ENCODE measurements at places on chromosomes 7 and 10. TPM values are rescaled to one million over a fixed set of nuclear protein-coding genes. Genes with fewer than 3 reads are reported as not detected.

Gene PRRT4
- total RNA-seq = 0.70 TPM

Gene ITIH2
- total RNA-seq = not detected

Gene CUBN
- total RNA-seq = 0.65 TPM

Gene PDZD8
- total RNA-seq = 16.3 TPM

Gene NEUROG3
- total RNA-seq = 0.39 TPM

Gene TAC1
- 3.0 TPM for total RNA-seq

Gene SLC29A4
- total RNA-seq = 1.3 TPM

- H3K4me3 ChIP-seq = peak overlapping the region; percentile 72
- no peak overlapping the region for H3K27ac ChIP-seq
- DNase-seq = peak; percentile 24
- H3K4me1 ChIP-seq = peaks cover 35% of the 10 kb centered on the region
These were observed 352.6 kb upstream of the GALNT17 start for GRCh38 chr7:70779321-70779720.

- H3K4me1 ChIP-seq = no peaks in the 10 kb centered on the region
- no peaks in the 10 kb centered on the region for H3K36me3 ChIP-seq
- H3K4me3 ChIP-seq = no peak overlapping the region
These were observed 94.1 kb downstream of the GRM8 start for GRCh38 chr7:127158659-127159058.

- H3K27me3 ChIP-seq = no peaks in the 10 kb centered on the region
- no peak overlapping the region for H3K27ac ChIP-seq
These were observed 28.5 kb downstream of the FRMPD2 start for GRCh38 chr10:48245977-48246376.

- no peak overlapping the region for H3K4me3 ChIP-seq
- DNase-seq = no peak
- no peak overlapping the region for H3K27ac ChIP-seq
- no peaks in the 10 kb centered on the region for H3K27me3 ChIP-seq
- H3K36me3 ChIP-seq = peaks cover 19% of the 10 kb centered on the region
- peaks cover 74% of the 10 kb centered on the region for H3K4me1 ChIP-seq
These were observed 8.0 kb downstream of the CDK13 start for GRCh38 chr7:39958038-39958437.

DNA sequence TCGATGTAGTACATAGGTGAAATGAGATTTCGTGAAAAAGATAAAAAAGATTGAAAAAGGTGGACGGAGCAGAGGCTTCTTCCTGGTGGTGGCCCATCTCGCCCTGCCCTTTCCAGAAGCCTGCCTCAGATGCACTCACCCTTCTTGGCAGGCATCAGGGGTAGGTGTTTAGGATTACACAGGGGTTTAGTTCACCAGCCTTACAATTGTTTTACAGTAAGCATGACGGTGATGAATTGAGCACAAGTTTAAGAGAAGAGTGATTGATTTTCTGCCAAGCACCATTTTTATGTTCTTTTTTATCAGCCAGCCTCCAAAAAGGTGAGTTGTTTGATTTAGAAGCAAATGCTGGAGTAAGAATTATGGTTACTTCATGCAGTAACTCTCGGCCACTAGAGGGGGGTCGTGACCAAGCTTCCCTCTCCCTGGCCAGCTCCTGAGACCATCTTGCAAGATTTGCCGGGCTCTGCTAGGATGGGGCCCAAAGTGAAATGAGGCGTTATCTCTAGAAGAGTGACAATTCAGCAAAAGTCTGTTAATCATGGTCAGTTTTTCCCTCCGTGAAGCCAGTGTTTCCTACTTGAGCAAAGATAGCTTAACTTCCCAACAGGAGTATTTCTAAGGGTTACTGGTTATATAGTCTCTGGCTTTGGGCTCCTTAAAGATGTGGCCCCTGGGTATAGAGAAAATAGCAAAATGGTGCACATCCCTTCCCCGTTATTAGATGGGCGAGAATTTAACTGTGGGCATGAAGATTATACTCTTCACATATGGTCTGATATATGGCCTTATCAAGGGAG, 228.8 kb downstream of the BMPER start:
- H3K4me3 ChIP-seq = no peak overlapping the region
- peak; percentile 19 for DNase-seq
- no peaks in the 10 kb centered on the region for H3K27me3 ChIP-seq
- no peaks in the 10 kb centered on the region for H3K4me1 ChIP-seq

GRCh38 chr7:881441-882234, 5.3 kb downstream of the GET4 start:
- no peaks in the 10 kb centered on the region for H3K27me3 ChIP-seq
- H3K4me3 ChIP-seq = no peak overlapping the region
- peaks cover 22% of the 10 kb centered on the region for H3K4me1 ChIP-seq
- no peak overlapping the region for H3K27ac ChIP-seq
- no peak for DNase-seq

DNA sequence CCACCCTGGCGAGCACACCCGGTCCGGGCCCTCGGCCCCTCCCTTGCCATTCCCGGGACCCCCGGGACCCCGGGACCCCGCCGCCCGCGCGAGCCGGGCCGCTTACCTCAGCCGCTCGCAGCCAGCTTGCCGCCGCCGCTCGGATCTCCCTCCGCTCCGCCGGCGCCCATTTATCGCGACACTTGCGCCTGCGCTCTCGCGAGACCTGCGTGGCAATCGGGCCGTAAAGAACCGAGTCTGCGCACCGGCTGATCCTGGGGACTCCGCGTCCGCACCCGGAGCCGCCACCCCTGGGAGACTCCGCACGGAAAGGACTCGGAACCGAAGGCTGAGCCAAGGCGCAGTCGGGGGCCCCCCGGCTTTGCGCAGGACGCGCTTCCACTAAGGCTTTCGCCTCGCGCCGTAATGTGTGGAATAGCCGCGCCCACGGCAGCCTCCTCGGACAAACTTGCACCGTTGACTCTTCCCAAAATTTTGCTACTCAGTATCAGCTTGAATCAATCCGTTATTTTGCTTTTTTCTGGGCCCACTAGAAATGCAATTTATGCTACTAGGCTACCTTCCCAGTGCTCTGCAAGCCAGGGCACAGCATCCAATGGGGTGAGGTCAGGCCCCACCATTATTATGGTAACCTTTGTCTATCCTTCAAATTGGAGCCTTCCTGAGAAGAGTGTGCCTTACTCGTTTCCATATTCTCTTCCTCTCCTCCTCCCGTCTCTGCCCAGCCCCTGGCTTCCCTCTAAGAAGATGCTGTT, at the start of gene MAD1L1:
MAD1L1 (minus strand) TSS at position 180 of the 755 bp plus-strand sequence. CDS start 2,812 bp downstream, outside the sequence.
- no peaks in the 10 kb centered on the region for H3K27me3 ChIP-seq
- peak within 1 kb of the TSS; percentile 88 for H3K4me3 ChIP-seq
- peaks cover 16% of the 10 kb centered on the region for H3K4me1 ChIP-seq
- H3K27ac ChIP-seq = peak within 1 kb of the TSS; percentile 61

DNA sequence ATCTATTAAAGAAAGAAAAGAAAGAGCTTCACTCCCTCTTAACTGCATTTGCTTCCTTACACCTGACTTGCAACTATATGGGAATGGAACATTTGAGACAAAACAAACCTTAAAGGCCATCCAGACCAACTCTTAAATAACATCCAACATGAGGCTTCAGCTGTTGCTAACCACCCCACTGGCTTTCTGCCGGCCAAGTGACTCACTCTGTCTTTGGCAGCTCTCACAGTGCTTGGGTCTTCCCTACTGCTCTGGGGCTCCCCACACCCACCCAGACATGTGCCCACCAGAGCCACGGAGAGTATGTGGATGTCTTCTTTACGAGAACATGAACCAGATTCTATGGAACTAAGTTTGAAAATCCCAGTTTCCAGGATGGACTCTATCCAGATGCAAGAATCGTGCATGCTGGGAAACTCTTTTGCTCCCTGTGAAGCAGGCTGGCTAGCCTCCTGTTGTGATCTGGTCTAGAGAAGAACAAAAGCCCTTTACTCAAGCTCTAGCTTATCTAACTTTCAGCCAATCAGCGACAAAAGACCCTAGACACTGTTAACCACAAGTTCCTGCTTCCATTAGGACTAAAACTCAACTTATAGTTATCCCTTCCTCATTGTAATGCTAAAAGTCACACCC, 245.7 kb downstream of the TCERG1L start:
- no peak for DNase-seq
- no peak overlapping the region for H3K27ac ChIP-seq
- no peaks in the 10 kb centered on the region for H3K36me3 ChIP-seq
- H3K4me3 ChIP-seq = no peak overlapping the region

DNA sequence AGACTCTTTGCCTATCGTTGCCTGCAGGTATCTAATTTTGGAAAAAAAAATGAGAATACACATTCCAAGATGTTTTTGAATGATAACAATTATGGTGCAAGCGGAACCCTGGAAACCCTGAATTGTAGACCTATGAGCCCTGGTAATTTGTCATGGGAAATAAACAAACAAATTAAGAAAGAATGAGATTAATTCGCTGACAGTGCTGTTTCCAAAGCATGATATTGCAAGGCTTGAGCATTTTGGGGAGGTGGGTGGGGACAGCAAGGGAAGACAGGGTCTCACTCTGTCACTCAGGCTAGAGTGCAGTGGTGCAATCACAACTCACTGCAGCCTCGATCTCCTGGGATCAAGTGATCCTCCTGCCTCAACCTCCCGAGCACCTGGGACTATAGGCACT, 900.3 kb downstream of the IPMK start:
- no peaks in the 10 kb centered on the region for H3K36me3 ChIP-seq
- no peaks in the 10 kb centered on the region for H3K4me1 ChIP-seq
- H3K27me3 ChIP-seq = no peaks in the 10 kb centered on the region
- no peak for DNase-seq

- H3K27me3 ChIP-seq = peaks cover 6% of the 10 kb centered on the region
- no peaks in the 10 kb centered on the region for H3K36me3 ChIP-seq
- DNase-seq = no peak
- H3K4me1 ChIP-seq = peaks cover 23% of the 10 kb centered on the region
- H3K27ac ChIP-seq = no peak overlapping the region
These were observed 346.8 kb upstream of the NFE2L3 start for GRCh38 chr7:25805027-25805687.

GRCh38 chr7:210401-210925, 18.1 kb downstream of the FAM20C start:
- DNase-seq = no peak
- no peak overlapping the region for H3K4me3 ChIP-seq
- H3K27me3 ChIP-seq = no peaks in the 10 kb centered on the region
- no peaks in the 10 kb centered on the region for H3K36me3 ChIP-seq

- no peaks in the 10 kb centered on the region for H3K36me3 ChIP-seq
- H3K4me3 ChIP-seq = no peak overlapping the region
- no peak for DNase-seq
- H3K27me3 ChIP-seq = no peaks in the 10 kb centered on the region
- no peak overlapping the region for H3K27ac ChIP-seq
- H3K4me1 ChIP-seq = no peaks in the 10 kb centered on the region
These were observed 509.5 kb downstream of the PLXNA4 start for GRCh38 chr7:132066761-132067171.

DNA sequence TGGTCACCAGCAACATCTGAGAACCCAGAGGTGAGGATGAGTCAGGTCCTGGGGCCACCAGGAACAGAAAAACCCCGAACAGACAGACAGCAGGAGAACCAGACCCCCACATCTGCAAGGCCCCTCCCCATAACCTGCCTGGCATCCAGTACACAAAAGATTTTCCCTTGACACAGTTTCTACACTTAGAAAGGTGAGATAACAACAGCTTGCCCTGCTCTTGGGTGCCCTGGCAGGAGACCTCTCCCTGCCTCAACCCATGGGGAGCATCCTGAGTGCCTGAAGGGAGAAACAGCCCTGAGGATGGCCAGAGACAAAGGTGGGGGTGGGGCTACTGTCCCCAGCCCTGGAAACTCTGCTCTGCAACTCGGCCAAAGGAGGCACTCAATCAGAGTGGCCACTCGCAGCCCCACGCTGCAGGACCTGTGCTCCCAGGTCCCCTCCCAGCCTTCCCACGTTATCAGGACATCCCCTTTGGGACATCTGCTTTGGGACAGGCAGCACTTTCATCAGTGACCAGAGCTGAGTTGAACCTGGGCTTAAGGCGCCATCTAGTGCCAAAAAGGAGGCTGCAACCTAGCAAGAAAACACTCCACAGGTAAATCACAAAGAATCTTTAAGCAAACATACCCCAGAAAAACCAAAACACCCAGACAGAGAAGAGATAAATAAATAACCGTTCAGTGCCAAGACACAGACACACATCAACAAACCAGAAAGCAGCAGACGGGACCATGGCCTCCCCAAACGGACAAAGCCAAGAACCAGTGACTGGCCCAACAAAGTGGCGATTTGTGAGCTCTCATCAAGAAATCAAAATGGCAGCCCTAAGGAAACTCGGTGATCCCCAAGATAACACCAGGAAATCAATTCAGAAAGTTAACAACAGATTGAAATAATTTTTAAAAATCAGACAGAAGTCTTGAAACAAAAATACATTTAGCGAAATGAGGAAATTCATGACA, 233.7 kb downstream of the PTPRN2 start:
- no peak overlapping the region for H3K4me3 ChIP-seq
- peaks cover 3% of the 10 kb centered on the region for H3K36me3 ChIP-seq
- DNase-seq = no peak

GRCh38 chr10:60513281-60513680, 123.6 kb upstream of the ANK3 start:
- no peaks in the 10 kb centered on the region for H3K36me3 ChIP-seq
- no peak for DNase-seq
- peaks cover 26% of the 10 kb centered on the region for H3K4me1 ChIP-seq
- H3K27ac ChIP-seq = no peak overlapping the region
- H3K4me3 ChIP-seq = no peak overlapping the region

DNA sequence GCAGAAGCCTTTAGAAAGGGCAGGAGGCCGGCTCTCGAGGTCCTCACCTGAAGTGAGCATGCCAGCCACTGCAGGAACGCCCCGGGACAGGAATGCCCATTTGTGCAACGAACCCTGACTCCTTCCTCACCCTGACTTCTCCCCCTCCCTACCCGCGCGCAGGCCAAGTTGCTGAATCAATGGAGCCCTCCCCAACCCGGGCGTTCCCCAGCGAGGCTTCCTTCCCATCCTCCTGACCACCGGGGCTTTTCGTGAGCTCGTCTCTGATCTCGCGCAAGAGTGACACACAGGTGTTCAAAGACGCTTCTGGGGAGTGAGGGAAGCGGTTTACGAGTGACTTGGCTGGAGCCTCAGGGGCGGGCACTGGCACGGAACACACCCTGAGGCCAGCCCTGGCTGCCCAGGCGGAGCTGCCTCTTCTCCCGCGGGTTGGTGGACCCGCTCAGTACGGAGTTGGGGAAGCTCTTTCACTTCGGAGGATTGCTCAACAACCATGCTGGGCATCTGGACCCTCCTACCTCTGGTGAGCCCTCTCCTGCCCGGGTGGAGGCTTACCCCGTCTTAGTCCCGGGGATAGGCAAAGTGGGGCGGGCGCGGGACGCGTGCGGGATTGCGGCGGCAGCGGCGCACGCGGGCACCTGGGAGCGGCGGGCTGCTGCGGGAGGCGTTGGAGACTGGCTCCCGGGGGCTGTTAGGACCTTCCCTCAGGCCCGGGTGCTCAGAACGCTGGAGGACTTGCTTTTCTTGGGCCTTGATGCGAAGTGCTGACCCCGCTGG, at the start of gene FAS:
FAS (plus strand) TSS at position 415 of the 777 bp plus-strand sequence; CDS start at position 494, 79 bp downstream.
- peak; percentile 90 for DNase-seq
- H3K27me3 ChIP-seq = no peaks in the 10 kb centered on the region
- H3K27ac ChIP-seq = peak within 1 kb of the TSS; percentile 96
- H3K36me3 ChIP-seq = peaks cover 26% of the 10 kb centered on the region
- H3K4me1 ChIP-seq = peaks cover 60% of the 10 kb centered on the region

DNA sequence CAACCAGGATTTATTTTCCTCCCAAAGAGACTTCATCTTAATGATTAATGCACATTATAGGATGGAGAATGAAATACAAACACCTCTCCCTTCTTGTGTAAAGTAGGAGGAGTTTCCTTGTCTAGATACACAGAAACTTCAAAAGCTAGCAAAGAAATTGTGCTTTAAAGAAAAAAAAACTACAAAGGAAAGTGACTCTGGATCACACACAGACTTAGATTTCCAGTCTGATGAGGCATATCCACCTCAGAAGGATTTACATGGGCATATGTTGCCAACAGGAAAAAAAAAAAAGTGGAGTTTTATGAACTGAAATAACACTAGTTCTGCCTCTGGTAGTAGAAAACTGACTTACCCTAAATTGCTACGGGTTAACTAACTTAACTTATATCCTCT, 449.6 kb downstream of the KCNMA1 start:
- no peaks in the 10 kb centered on the region for H3K36me3 ChIP-seq
- H3K27me3 ChIP-seq = peaks cover 15% of the 10 kb centered on the region
- no peak for DNase-seq
- no peaks in the 10 kb centered on the region for H3K4me1 ChIP-seq
- no peak overlapping the region for H3K27ac ChIP-seq

All from activated T-cell treated with anti-CD3 and anti-CD28 coated beads, Interleukin-2, amount 50 U/mL, for 72 hours (primary cell).